Stimulated activated naive CD4-positive, alpha-beta T cell (primary cell): ENCODE measurements at places on chromosomes 13 and 19.

- no peak for DNase-seq
These were observed 15.7 kb upstream of the OBI1 start for GRCh38 chr13:78674638-78675037.

DNA sequence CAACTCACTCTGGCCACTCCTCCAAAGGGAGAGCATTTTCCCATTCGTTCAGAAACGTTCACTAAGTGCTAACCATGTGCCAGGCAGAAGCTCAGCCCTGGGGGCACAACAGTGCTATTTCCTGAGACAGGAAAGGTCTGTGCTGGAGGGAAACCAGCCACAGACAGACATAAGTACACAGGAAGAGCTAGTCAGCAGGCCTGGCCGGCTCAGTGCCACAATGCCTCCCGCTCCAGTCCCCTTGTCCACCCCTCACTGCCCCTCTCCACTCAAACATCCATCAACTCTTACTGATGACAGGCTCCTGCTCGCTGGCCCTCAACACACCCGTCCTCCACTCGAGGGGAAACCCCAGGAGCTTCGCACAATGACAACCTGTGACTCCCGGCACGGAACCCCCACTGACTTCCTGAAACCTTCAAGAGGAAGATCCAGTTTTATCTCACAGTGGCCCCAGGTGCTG, 11.3 kb upstream of the PLA2G4C start:
- no peak for DNase-seq

DNA sequence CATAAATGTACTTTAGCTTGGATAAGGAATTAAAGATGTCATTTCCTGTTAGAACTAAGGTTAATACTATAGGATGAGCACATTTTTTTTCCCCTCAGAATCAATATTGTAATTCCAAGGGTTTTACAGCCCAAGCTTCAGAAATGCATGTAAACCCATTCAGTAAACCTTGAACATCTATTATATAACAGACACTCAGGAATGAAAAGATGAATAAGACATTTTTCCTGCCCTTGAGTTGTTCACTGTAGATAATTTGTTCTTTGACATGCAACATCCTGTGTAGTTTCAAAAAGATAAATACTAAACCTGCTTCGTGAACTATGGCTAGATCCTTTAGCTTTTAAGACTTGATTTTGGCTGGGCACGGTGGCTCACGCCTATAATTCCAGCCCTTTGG, 21.7 kb upstream of the KCTD4 start:
- no peak for DNase-seq

- no peak for DNase-seq
These were observed 4.2 kb upstream of the B3GLCT start for GRCh38 chr13:31195616-31196015.

DNA sequence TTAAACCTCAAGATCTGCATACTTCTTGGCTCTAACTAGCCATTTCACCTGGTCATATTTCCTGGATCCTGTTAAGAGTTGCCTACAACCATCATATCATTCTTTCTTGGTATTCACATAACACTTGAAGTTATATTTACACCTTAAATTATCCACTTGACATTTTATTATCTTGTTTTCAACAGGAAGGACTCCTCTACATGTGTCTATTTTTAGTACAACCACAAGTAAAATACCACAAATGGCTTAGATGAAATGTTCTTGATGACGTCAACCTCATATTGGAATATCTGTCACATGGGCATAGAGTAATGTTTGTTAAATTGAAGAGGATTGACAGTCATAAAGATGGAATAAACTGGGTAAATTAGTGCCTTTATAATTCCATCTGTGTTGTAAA, 9.4 kb downstream of the PCDH20 start:
- DNase-seq = no peak

DNA sequence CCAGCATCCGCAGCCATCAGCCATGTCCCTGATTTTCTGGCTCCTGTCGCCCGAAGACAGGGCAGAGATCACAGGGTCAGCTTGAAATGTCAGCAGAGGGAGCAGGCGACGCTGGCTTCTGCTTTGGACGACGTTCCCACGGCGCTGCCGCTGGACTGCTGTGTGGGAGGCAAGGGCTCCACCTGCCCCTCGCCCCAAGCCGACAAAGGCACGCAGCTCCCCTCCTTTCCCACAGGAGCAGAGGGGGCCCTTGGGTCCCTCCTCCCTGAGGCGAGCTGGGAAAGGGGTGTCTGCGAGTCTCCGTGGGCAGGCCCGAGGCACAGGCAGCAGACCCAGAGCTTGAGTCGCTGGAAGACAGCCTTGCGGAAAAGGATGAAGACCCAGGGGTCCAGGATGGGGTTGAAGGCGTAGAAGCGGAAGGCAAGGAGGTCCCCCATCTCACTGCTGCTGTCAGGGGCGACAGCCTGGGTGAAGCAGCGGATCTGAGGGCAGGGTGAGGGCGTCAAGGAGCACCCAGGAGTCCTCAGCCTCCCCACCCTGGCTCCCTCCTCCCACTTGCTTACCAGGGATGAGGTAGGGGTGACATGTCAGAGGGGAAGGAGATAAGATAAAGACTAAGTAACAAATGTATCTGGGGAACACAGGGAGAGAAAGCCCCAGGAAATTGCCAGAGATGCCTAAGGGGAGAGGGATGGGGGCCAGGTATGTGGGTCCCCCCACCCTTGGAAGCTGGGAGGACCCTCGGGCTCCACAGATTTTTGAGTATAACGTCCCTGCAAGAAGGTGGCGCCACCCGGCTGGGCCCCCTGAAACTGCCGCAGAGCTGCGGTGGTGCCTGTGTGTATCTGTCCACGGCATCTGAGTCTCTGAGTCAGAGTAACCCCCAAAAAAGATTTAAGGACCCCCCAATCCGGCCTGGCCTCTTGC, 3.4 kb downstream of the PTGIR start:
- DNase-seq = no peak

GRCh38 chr13:33328701-33329100, 43.1 kb upstream of the STARD13 start:
- no peak for DNase-seq
